Esophagus mucosa (tissue), 1 donor: ENCODE measurements at places on chromosomes 4 and X.

DNA sequence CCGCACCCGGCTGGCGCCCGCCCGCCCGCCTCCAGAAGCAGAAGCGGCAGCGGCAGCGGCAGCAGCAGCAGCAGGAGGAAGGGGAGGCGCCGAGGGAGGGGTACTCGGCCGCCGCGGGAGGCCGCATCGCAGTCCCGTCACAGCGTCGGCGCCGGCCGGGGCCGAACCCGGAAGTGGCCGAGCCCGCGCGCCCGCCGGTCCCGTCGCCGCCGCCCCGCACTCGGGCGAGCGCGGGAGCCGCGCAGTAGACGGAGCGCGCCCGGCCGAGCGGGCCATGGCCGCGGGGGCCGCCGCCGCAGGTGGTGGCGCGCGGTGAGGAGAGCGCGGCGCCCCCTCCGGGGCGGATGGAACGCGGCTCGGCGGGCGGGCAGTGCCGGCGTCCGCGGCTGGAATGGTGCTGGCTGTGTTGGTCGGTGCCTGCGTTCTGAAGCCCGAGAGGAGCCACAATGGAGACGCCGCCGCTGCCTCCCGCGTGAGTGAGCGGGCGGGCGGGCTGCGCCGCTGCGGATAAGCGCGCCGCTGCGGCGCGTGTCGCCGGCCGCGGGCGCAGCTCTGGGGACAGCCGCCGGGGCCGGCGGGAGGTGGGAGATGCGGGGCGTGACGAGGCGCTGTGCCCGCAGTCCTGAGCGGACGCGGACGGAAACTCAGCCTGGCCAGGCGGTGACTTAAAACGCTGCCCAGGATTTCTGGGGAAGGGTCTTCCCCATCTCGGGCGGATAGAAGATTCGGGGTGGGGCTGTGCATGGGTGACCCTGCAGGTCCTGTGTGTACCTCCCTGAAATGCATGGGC lies at the start of gene KLHL2:
KLHL2 (plus strand) TSS at position 131 of the 790 bp plus-strand sequence; CDS start at position 447, 316 bp downstream.
- peak; percentile 87 for ATAC-seq

DNA sequence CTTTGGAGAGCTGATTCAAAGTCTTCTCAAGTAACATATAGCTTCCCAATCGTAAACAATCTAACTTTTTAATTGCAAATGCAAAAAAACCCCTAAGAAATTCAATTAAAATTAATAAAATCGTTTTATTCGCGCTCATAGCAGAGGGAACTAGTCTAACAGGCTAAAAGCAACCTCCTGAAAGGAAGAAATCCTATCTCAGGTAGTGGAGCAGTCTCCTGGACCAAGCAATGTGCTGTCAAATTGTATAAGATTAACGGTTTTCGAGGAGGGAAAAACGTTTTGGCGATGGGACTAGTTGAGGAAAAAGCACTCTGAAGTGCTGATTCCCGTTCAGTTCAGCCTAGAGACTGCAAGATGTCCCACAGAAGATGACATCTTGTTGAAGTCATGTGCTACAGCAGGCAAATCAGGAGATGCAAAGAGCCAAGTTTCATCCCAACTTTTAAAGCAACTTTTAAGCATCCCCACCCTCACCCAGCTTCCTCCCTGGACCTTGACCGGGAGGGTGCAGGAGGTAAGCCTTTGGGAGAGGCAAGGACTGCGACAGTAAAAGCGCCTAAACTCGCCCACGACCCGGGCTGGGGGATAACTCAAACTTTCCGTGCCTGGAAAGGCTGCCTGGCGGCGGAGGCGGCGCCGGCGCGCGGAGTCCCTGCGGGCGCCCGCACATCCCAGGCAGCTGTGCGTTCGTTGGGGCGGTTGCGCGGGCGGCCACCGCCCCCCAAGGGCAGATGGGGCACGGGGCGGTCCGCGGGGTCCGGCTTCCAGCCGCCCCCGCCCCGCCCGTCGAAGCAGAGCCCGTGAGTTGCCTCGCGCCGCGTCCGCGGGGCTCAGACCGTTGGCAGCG lies 784 bp downstream of the MAP7D3 start:
- peak; percentile 19 for ATAC-seq

- no peak for ATAC-seq
These were observed 202.3 kb downstream of the PARM1 start for GRCh38 chr4:75135068-75135825.

DNA sequence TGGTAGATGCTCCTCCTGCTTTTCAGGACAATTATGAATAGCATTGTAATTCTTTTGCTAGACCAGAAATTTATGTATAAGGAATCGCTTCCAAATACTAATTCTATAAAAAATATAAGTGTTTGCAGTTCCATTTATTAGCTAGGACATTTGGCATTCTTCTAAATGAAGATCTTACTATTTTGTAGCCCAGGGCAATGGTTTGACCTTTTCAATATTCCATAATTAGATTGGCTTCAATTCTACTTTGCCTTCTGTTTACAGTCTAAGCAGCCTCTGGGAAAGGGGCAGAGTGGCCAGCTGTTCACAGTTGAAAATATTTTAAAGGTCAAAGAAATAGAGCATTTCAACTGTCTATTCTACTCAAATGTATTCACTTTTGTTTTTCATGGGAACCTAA lies 912.1 kb upstream of the GRIA3 start:
- no peak for ATAC-seq

- ATAC-seq, result no peak
These were observed 8.9 kb downstream of the MFAP3L start for GRCh38 chr4:170017252-170017651.

DNA sequence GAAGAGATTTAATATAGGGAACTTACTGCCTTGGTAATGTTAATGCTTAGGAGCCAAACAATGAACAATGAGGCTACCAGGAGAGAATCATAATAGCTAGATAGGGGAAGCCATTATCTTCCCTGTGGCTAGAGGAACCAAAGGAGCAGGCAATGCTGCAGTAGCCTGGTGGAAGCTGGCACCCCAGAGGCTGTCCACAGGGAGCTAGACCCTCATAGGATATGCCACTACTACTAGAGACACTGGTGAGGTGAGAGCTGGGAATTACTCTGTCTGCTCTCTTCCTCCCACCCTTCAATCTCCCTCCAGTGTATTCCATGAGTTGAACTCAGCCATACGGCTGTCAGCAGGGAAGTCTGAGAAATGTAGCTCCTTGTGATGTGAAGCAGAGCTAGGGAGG lies 601.4 kb downstream of the KCNIP4 start:
- no peak for ATAC-seq

GRCh38 chr4:44150091-44150576 lies 298.5 kb downstream of the KCTD8 start:
- no peak for ATAC-seq

GRCh38 chr4:78556665-78557064 lies 5.1 kb downstream of the ANXA3 start:
- peak; percentile 41 for ATAC-seq

DNA sequence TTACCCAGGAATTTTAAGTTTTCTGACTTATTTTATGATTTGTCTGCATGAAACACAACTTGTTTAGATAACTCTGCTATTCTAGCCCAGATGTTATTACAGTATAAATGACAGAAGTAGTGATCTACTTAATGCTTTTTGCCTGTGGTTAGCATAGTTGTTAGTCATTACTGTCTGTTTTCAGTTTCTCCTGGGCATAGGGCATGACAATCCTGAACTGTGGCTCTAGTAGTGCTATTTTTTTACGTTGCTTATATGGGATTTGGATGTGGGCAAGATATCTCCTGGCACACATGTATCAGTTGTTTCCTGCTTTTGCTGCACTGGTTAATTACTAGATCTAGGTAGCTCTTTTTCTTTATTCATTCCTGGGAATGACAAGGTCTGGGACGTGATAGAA lies 1005.8 kb downstream of the PCDH18 start:
- no peak for ATAC-seq

- no peak for ATAC-seq
These were observed 651.1 kb downstream of the ANKRD50 start for GRCh38 chr4:124061413-124061812.

DNA sequence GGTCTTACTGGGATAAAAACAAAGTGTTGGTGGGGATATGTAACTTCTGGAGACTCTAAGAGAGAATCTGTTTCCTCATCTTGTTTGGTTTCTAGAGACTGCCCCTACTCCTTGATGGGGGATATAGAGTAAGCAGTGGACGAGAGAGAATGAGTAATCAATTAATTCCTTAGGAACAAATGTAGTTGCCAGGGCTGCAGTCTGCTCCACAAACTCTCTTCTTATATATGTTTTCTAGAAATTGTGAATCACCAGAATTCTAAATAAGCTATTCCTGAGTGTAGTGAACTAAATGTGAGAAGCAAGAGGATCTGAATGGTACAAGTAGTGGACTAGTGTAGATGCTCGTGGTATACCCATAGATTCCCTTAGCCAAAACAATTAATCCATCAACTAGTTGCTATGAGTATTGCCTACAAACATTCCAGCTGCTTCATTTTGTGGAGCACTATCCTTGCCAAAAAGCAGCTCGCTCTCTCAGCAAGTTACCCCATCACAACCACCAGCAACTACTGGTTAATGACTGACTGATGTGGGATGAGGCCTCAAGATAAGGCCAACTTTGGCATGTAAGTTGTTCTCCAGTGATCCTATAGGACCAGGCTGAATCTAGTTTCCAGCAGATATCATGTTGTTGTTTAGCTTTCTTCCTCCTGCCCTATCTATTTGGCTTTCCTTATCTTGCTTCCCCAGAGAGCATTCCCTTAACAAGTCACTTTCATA lies 273.0 kb downstream of the SLC7A11 start:
- ATAC-seq, result no peak

GRCh38 chr4:47615385-47615784 lies 130.3 kb downstream of the ATP10D start:
- ATAC-seq, result no peak

DNA sequence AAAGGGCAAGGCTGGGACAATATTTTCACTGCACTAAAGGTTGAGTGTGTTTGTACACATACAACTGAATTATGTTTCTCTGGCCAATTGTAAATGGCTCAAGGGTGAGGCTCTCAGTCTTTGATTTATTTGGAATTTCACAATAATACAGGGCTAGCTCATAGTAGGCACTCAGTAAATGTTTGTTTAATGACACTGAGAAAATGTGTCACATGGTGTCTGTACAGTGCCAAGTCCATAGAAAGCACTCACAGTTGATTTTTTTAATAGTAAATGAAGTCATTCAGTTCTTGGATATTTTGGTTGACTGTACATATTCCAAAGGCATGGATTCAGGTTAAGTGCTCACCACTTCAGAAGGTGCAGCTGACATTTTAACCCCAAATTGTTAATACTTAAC lies 176.4 kb downstream of the IL1RAPL2 start:
- ATAC-seq, result no peak

GRCh38 chr4:187921946-187922623 lies 73.5 kb upstream of the ZFP42 start:
- no peak for ATAC-seq

- no peak for ATAC-seq
These were observed 67.6 kb upstream of the TMEM150C start for GRCh38 chr4:82629238-82630000.

- no peak for ATAC-seq
These were observed 4.0 kb upstream of the PDGFRA start for GRCh38 chr4:54224996-54225597.

GRCh38 chr4:95672811-95673210 lies 124.0 kb upstream of the UNC5C start:
- no peak for ATAC-seq

DNA sequence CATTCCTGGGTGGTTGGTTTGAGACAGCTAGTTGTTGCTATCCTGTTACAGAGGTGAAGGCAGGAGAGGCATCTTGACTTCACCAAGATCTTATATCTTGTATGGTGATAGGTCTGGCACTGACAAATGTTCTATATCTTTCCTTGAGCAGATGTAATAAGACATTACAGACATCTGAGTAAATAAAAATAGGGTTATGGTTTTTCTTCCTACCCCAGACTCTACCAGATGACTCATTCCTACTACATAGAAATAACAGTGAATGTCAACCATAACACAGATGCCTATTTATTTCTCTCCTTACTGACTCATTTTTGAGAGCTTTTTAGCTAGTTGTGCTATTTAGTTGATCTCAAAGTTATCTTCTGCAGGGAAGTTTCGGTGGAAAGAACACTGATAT lies 21.9 kb downstream of the HNRNPH2 start:
- ATAC-seq, result no peak

DNA sequence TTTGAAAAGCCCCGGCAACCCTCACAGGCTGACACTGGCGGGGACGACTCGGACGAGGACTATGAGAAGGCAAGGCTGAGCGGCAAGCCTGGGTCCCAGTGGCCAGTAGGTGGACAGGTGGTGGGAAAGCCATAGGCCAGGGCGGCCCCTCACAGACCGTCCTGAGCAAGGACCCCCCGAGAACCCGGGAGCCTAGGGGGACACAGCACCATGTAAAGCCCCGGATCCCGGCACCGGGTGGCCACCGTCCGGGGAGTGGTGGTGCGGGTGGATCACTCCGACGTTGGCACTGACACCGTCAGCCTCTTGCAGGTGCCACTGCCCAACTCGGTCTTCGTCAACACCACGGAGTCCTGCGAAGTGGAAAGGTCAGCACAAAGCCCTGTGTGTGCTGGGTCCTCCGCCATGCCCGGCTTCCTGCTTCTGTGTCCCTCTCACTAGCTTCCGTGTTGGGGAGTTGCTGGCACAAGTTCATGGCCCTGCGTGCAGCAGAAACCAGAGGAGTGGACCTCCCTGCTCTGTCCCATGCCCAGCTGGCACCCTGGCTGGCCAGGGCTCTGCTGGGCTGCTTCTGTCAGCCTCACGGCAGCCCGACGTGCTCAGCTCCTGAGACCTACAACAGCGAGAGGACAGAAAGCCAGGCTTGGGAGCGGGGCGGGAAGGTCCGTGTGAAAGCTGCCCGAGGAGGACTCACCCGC lies 11.9 kb upstream of the ADD1 start:
- ATAC-seq, result no peak

DNA sequence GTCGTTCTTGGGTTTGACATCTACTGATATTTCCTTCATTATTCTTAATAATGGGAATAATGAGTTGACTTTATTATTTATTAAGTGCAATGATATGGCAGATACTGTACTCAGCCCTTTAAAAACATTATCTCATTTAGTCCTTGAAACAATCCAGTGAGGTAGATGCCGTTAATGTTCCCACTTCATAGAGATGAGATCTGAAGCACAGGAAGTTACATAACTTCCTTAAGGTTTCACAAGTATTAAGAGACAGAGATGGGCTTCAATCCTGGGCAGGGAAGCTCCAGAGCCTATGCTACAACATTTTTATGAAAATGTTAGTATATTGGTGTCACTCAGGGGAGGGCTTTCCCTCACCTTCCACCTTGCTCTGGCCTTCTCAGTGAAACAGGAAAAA lies 9.7 kb upstream of the KLHL13 start:
- no peak for ATAC-seq

DNA sequence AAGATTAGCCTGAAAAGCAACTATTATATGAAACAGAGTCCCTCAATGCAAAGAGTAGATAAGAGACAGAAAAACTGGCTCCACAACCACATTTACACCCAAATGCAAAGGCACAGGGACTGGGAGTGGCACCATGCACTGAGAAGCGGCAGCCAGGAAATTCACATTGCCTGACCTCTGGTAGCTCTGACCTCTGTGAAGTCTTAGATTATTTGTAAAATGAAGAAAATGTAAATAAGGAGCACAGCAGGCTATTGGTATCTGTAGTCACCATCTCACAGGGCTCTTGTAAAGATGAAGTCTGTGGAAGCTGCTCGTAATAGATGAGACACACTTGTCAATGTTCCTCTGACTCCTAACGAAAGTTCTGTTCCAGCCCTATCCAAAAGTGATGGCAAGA lies 69.7 kb downstream of the FAT1 start:
- no peak for ATAC-seq
